ENCODE measurements at places on chromosomes 2 and 18. TPM values are rescaled to one million over a fixed set of nuclear protein-coding genes. Genes with fewer than 3 reads are reported as not detected.

- DNase-seq = no peak
- H3K27me3 ChIP-seq = no peaks in the 10 kb centered on the region
- H3K36me3 ChIP-seq = peaks cover 3% of the 10 kb centered on the region
- H3K4me1 ChIP-seq = peaks cover 22% of the 10 kb centered on the region
- H3K4me3 ChIP-seq = no peak overlapping the region
These were observed 5.2 kb downstream of the PFN4 start for GRCh38 chr2:24117902-24118301.

DNA sequence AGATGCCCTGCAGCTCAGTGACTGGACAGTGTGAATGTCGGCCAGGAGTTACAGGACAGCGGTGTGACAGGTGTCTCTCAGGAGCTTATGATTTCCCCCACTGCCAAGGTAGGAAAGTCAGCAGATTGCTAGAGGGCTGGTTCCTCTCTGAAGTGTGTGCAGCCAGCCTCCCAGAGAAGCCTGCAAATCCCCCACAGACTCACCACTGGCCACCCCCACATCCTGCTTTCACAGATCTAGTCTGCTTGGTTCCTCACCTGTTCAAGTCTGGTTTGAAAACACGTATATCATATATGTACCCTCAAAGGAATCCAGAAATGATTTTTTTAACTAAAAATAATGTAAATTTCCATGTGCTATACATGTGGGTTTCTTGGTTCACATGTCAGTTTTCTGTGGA is 121.1 kb downstream of the LAMA3 start:
- no peaks in the 10 kb centered on the region for H3K36me3 ChIP-seq
- no peaks in the 10 kb centered on the region for H3K4me1 ChIP-seq
- H3K27me3 ChIP-seq = no peaks in the 10 kb centered on the region
- H3K4me3 ChIP-seq = no peak overlapping the region

DNA sequence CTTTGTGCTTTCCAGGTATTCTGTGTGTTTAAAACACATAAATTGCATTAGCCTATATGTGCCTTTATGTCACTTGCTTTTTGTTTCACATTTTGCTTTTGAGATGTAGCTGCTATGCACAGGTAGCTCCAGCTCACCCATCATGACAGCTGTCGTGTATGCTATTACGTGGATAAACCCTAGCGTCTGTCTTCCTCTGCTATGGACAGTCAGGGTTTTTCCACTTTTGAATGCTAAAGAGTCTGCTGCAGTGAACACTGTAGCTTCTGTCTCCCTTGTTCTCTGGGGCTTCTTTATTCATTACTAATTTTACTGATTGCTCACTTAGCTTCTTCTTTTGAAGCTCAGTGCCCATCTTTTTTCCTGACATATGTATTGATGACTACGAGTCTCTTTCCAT is 24.7 kb upstream of the MBP start:
- no peaks in the 10 kb centered on the region for H3K4me1 ChIP-seq
- H3K27ac ChIP-seq = no peak overlapping the region
- no peaks in the 10 kb centered on the region for H3K27me3 ChIP-seq
- no peak overlapping the region for H3K4me3 ChIP-seq

DNA sequence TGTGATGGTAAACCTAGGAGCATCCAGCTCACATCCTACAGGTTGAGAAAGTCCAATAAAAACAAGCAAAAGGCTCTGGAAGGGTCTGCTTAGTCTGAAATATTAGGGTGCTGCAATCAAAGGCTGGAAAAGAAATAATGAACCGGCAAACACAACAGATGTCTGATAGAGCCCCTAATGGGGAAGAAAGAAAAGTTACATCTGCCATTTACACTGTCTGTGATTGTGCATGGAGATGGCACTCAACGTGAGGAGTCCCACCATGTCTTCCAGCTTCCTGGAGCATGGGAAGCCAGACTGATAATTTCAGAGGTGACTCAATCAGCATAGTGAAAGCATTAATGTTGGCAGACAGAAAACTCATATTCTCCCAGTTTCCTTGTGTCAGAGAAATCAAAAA is 307.8 kb downstream of the EPHA4 start:
- no peaks in the 10 kb centered on the region for H3K4me1 ChIP-seq
- H3K27me3 ChIP-seq = no peaks in the 10 kb centered on the region
- no peak overlapping the region for H3K4me3 ChIP-seq
- no peak for DNase-seq
- H3K27ac ChIP-seq = no peak overlapping the region

GRCh38 chr18:10240973-10241372 is 213.5 kb upstream of the APCDD1 start:
- H3K4me1 ChIP-seq = peaks cover 50% of the 10 kb centered on the region
- no peak for DNase-seq
- H3K27me3 ChIP-seq = no peaks in the 10 kb centered on the region
- H3K4me3 ChIP-seq = no peak overlapping the region
- no peaks in the 10 kb centered on the region for H3K36me3 ChIP-seq

DNA sequence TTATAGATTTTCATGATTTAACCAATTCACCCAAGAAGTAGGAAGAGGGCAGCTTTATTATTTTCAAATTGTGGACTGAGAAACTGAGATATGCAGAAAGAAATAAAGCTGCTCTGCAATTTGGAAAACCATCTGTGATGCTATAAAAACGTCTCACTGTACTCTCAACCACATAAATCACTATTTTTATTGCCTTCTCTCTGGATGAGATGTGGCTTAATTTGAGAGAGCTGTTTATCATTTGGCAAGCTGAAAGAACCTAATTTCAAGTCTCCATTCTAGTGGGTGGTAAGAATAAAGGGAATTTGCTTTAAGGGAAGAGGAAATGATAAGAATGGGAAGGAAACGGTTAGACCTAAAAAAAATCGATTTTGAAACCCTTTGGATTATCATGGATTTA is 49.9 kb upstream of the CYP1B1 start:
- H3K36me3 ChIP-seq = no peaks in the 10 kb centered on the region
- H3K4me1 ChIP-seq = peaks cover 7% of the 10 kb centered on the region
- H3K27me3 ChIP-seq = no peaks in the 10 kb centered on the region
- DNase-seq = no peak
- H3K4me3 ChIP-seq = no peak overlapping the region

DNA sequence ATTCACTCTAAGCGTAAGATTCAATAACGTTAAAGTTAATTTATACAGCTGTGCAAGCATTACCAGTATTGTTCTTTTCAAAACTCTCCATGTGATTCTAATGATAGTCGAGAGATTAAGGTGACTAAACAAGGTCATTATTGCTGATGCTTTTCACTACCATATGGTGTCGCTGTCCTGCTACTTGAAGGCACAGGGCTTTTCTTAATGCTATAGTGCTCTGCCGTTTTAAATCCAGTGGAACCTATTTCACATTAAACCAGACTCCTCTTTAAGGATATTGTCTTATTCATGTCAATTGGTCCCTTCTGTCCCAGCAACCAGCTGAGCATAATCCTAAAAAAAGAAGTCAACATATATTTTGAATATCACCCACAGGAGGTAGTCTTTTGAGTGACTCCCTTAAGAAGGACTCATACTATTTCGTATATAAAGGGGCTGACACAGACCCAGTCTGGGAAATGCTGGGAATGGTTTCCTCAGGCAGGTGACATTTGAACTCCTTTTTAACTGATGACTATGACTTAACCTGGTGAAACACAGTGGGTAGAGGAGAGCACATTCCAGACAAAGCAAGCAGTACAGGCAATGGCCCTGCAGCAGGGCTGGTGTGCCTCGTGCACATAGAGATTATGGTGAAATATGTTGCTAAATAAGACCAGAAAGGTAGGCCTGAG is 53.9 kb upstream of the CYTIP start:
- H3K4me3 ChIP-seq = no peak overlapping the region
- no peaks in the 10 kb centered on the region for H3K36me3 ChIP-seq
- no peak for DNase-seq
- H3K27me3 ChIP-seq = no peaks in the 10 kb centered on the region
- H3K27ac ChIP-seq = no peak overlapping the region

DNA sequence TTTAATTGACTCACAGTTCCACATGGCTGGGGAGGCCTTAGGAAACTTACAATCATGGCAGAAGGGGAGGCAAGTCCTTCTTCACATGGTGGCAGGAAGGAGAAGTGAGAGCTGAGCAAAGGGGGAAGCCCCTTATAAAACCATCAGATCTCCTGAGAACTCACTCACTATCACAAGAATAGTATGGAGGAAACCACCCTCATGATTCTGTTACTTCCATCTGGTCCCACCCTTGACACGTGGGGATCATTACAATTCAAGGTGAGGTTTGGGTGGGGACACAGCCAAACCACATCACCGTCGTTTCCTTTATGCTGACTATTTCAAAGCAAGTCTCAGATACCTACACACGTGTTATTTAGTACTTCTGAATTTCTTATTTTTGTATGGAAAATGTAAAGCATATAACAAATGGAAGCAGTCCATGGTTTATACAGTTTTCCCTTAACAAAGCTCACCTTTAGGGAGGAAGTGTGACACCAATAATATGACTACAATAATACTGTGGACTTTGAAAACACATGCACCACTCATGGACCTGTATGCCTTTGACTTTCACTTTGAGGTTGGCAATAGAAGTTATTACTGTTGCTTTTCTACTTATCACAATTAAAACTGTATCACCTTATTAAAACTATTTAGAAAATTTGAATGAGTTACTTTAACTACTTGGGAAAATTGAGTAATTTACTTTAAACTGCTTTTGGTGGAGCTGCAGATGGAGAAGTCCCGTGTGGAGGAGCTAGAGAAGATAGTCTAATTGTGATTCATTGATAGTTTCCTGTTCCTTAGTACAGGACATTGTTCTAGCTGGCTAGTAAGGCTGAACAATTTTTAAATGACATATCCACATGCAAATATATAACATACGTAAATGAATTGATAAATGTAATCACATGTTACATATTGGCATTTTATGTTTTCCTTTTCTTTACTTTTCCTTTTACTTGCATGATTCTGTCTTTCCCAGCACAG is 37.3 kb downstream of the MTCL1 start:
- H3K36me3 ChIP-seq = no peaks in the 10 kb centered on the region
- H3K27me3 ChIP-seq = no peaks in the 10 kb centered on the region
- H3K4me3 ChIP-seq = no peak overlapping the region
- no peak overlapping the region for H3K27ac ChIP-seq

GRCh38 chr2:241759067-241759807 is 17.4 kb upstream of the GAL3ST2 start:
- no peak overlapping the region for H3K4me3 ChIP-seq
- no peak overlapping the region for H3K27ac ChIP-seq
- DNase-seq = peak; percentile 30
- H3K4me1 ChIP-seq = no peaks in the 10 kb centered on the region

DNA sequence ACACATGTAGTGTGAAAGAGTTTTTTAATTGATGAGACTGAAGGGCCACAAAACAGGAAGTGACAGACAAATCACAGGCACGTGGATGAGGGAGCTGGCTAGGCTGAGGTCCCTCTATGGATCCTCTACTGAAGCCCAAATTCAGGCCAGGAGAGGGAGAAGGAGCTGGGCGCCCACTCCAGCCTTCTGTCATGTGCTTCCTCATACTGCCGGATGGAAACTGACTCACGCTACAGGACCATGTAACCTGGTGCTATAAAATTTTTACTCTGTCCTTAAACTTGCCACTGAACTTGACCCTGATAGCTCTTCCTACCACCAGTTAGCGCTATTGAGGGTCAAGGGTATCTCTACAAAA is 31.3 kb downstream of the PSTPIP2 start:
- H3K27ac ChIP-seq = no peak overlapping the region
- H3K27me3 ChIP-seq = no peaks in the 10 kb centered on the region
- DNase-seq = no peak
- no peak overlapping the region for H3K4me3 ChIP-seq
- H3K4me1 ChIP-seq = no peaks in the 10 kb centered on the region

DNA sequence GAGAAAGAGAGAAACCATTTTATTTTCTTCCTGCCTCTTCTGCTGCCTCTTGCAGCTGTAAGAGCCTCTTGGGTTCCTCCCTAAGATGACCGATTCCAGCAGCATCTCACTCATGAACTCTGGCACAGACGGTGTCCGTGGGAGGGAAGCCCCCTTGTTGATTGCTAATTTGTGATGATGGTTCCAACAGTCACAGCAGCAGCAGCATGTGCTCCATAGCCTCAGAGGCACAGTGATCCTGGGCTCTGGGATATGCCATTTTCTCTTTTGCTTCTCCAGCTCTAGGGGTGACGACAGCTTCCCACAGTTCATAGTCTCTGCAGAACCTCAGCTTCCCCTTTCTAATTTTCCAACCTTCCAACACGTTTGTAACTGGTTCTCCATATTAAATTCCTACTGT is 324.2 kb upstream of the HS6ST1 start:
- H3K27ac ChIP-seq = no peak overlapping the region
- H3K36me3 ChIP-seq = no peaks in the 10 kb centered on the region
- H3K27me3 ChIP-seq = no peaks in the 10 kb centered on the region

GRCh38 chr2:237487496-237487895 is 445 bp downstream of the MLPH start:
- H3K4me1 ChIP-seq = peaks cover 19% of the 10 kb centered on the region
- H3K27me3 ChIP-seq = peaks cover 28% of the 10 kb centered on the region
- H3K27ac ChIP-seq = peak overlapping the region; percentile 92
- peak; percentile 15 for DNase-seq

DNA sequence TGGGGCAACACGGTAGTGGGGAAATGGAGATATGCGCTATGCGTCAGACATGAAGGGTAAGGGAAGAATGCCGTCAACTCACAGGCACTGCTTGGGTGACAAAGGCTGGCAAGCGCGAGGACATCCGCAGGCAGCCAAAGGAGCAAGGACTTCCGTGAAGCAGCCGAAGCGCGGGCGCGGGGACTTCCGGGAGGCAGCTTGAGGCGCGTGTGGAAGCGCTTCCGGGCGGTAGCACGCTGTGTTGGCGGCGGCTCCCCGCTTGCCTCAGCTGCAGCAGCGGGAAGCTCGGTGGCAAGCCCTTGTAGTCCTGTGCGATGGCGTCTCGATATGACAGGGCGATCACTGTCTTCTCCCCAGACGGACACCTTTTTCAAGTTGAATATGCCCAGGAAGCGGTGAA is at the start of gene PSMA8:
Gene PSMA8 (plus strand): TSS at position 218 of the 400 bp plus-strand sequence. CDS start 97 bp downstream, at position 315.
- no peak within 1 kb of the TSS for H3K4me3 ChIP-seq
- DNase-seq = no peak
- peaks cover 3% of the 10 kb centered on the region for H3K4me1 ChIP-seq
- H3K27ac ChIP-seq = no peak within 1 kb of the TSS

- H3K4me1 ChIP-seq = no peaks in the 10 kb centered on the region
- H3K36me3 ChIP-seq = no peaks in the 10 kb centered on the region
- no peak overlapping the region for H3K27ac ChIP-seq
- peak; percentile 17 for DNase-seq
- no peaks in the 10 kb centered on the region for H3K27me3 ChIP-seq
- H3K4me3 ChIP-seq = no peak overlapping the region
These were observed 530.3 kb upstream of the FSIP2 start for GRCh38 chr2:185208261-185208660.

GRCh38 chr2:64189167-64189566 is 44.9 kb upstream of the PELI1 start:
- no peaks in the 10 kb centered on the region for H3K27me3 ChIP-seq
- no peaks in the 10 kb centered on the region for H3K36me3 ChIP-seq
- DNase-seq = no peak
- no peaks in the 10 kb centered on the region for H3K4me1 ChIP-seq
- H3K27ac ChIP-seq = no peak overlapping the region
- H3K4me3 ChIP-seq = no peak overlapping the region

Gene GLB1L
- total RNA-seq = 18.7 TPM

Gene ACMSD
- total RNA-seq = not detected

Gene CNTNAP5
- 0.03 TPM for total RNA-seq

Gene KIAA2012
- total RNA-seq = 8.5 TPM

Gene COMMD1
- 32.3 TPM for total RNA-seq

Gene BCS1L
- 21.4 TPM for total RNA-seq

Gene LINC00305
- not detected for total RNA-seq
